ENCODE measurements at places on chromosomes 6 and 20. TPM values are rescaled to one million over a fixed set of nuclear protein-coding genes. Genes with fewer than 3 reads are reported as not detected.

Gene GGT7
- total RNA-seq = 18.9 TPM

GRCh38 chr6:129032602-129033001, 149.7 kb downstream of the LAMA2 start:
- no peak for DNase-seq

Gene TMEM30A
- 63.0 TPM for total RNA-seq

Gene LHFPL5
- not detected for total RNA-seq

DNA sequence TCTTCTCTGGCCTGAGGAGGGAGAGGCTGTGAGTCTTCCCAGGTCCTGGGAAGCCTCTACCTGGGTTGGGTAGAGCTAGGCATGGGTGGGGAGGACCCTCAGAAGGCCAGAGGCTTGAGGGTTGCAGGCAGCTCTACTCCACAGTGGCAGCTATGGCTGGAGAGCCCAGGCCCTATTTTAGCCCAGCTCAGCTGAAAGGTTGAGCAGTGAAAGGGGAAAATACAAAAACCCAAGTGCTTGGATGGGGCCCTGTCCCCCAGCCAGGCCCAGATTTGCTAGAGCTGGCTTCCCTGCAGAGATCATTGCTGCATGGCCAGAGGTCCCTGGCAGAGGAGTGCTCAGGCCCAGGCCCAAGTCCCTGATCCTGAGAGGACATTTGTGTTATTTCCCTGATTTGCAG, 45.7 kb downstream of the SUN5 start:
- DNase-seq = no peak

GRCh38 chr6:140779341-140779740, 1353.4 kb upstream of the GJE1 start:
- DNase-seq = no peak
